ENCODE measurements at places on chromosomes 12 and 14. TPM values are rescaled to one million over a fixed set of nuclear protein-coding genes. Genes with fewer than 3 reads are reported as not detected.

GRCh38 chr12:17588968-17589367, 501.0 kb downstream of the RERGL start:
- no peaks in the 10 kb centered on the region for H3K4me1 ChIP-seq
- no peak overlapping the region for H3K27ac ChIP-seq
- no peaks in the 10 kb centered on the region for H3K36me3 ChIP-seq
- H3K4me3 ChIP-seq, result no peak overlapping the region

DNA sequence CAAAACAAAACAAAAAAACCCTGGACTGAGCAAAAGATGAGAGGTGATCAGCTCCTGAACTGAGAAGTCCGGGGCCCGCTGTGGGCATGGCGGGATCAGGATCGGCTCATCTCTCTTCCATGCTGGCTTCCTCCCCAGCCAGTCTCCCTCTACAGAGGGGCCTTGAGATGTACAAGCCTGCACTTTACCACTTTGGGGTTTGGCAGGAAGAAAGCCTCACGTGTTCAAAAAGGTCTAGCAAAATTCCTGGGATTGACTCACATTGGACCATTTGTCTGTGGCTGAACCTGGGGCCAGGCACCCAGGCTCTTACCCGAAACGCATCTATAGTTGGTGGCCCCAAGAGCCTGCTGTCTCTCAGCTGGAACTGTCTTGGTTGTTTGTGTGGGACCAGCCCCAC, 89.0 kb downstream of the SLC24A4 start:
- no peak overlapping the region for H3K4me3 ChIP-seq
- no peaks in the 10 kb centered on the region for H3K36me3 ChIP-seq
- no peak for DNase-seq
- H3K27me3 ChIP-seq, result no peaks in the 10 kb centered on the region
- H3K27ac ChIP-seq, result no peak overlapping the region

The TAS2R42 gene
- not detected for total RNA-seq

The NEDD8 gene
- total RNA-seq, result 206 TPM

The GLIPR1 gene
- 14.1 TPM for total RNA-seq

DNA sequence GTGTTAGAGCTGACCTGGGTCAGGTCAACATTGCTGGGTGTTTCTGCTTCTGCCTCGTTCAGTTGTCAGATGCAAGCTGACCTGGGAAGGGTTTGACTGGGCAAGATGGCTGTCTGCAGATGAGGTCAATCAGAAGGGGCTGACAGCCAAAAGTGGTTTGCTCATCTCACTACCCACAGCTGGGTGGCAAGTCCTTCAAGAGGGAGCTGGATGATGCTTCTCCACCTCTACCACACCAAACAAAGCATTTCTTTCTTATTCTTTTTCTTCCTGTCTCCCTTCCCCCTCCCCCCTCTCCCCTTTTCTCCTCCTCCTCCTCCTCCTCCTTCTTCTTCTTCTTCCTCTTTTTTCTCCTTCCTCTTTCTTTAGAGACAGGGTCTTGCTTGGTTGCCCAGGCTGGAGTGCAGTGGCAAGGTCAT, 268.2 kb upstream of the PLEKHG7 start:
- H3K36me3 ChIP-seq, result no peaks in the 10 kb centered on the region
- peaks cover 4% of the 10 kb centered on the region for H3K4me1 ChIP-seq
- DNase-seq, result no peak
- H3K27me3 ChIP-seq, result no peaks in the 10 kb centered on the region
- H3K27ac ChIP-seq, result no peak overlapping the region

DNA sequence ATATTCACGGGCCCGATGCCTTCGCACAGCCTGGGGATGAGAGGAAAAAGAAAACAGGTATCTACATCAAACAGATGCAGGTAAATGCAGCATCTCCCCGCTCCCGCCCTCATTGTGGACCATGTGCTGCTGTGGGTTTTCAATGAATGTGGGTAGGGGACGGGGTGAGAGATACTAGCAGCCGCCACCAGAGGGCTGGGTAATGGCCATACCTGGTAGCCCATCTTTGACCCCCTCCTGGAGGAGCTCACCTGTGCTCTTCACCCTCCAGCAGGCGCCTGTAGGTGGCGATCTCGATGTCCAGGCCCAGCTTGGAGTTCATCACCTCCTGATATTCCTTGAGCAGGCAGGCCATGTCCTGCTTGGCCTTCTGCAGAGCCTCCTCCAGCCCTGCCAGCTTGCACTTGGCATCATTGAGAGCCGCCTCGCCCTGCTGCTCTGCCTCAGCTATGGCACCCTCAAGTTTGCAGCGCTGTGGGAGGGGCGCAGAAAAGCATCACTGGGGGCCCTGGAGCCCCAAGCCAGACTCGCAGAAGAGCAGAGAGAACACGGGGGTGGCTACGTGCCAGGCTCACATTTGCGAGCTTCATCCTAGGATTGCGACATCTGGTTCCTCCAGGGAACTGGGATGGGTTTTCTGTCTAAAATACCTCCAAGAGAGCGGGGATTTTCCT, 10.2 kb downstream of the KRT82 start:
- H3K4me3 ChIP-seq, result no peak overlapping the region
- H3K27ac ChIP-seq, result no peak overlapping the region

DNA sequence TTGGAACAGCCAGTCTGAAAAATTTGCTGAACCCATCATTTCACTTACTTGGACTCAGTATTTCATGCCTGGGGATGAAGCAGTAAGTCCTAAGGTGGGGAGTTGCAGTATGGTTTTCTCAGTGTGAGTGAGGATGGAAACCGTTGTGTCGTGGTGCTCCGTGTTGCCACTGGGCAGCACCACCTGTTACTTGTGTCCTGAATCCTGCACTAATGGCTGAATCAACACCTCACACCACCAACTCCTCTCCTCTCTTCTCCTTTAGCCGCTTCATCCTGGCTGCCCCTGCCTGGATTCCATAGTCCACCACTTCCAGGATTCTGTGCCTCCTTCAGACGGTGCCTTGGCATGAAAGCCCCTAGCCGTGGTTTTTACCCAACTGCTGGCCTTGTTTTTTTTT, 3.0 kb upstream of the EP400 start:
- H3K4me3 ChIP-seq, result no peak overlapping the region
- H3K36me3 ChIP-seq, result peaks cover 11% of the 10 kb centered on the region
- no peaks in the 10 kb centered on the region for H3K4me1 ChIP-seq
- no peak overlapping the region for H3K27ac ChIP-seq
- H3K27me3 ChIP-seq, result no peaks in the 10 kb centered on the region
- peak; percentile 11 for DNase-seq

DNA sequence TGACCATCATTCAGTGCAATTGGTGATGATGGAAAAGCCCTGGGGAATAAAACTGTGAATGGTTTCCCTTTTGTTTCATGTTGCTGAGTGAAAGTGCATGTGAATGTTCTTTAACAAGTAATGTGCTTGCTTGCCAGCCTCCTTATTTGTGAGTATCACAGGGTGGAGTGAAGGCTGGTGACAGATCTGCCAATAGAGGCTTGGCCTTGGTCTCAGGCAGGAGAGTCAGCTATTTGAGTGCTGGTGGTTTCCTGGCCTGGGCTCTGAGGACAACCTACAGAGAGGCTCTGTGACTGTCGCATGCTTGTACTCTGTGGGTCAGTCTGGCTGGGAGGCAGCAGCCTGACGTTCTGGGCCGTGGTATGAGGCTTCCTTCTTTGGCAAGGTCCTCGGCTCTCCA, 20.7 kb downstream of the KRT85 start:
- H3K27ac ChIP-seq, result no peak overlapping the region
- no peak overlapping the region for H3K4me3 ChIP-seq
- H3K36me3 ChIP-seq, result no peaks in the 10 kb centered on the region
- no peak for DNase-seq
- H3K4me1 ChIP-seq, result peaks cover 3% of the 10 kb centered on the region
- no peaks in the 10 kb centered on the region for H3K27me3 ChIP-seq

GRCh38 chr12:50070314-50071060, 13.1 kb downstream of the ASIC1 start:
- no peaks in the 10 kb centered on the region for H3K27me3 ChIP-seq
- DNase-seq, result peak; percentile 88
- no peaks in the 10 kb centered on the region for H3K4me1 ChIP-seq
- H3K27ac ChIP-seq, result no peak overlapping the region

Data from right atrium auricular region (tissue), 2 donors.